GM23248 (cell line): ENCODE measurements at places on chromosomes 6 and 20. TPM values are rescaled to one million over a fixed set of nuclear protein-coding genes. Genes with fewer than 3 reads are reported as not detected.
A peak's percentile ranks its signal among the peaks of the same experiment; 100 is the strongest.

TBC1D32 gene
- 9.0 and 14.2 TPM in 2 replicates for total RNA-seq

- H3K36me3 ChIP-seq = no peaks in the 10 kb centered on the region
- H3K27ac ChIP-seq = peak overlapping the region; percentile 59
- H3K4me1 ChIP-seq = peaks cover 34% of the 10 kb centered on the region
- peak; percentile 81 for DNase-seq
Measured at GRCh38 chr6:44569931-44570385, 182.5 kb downstream of the CDC5L start.

DNA sequence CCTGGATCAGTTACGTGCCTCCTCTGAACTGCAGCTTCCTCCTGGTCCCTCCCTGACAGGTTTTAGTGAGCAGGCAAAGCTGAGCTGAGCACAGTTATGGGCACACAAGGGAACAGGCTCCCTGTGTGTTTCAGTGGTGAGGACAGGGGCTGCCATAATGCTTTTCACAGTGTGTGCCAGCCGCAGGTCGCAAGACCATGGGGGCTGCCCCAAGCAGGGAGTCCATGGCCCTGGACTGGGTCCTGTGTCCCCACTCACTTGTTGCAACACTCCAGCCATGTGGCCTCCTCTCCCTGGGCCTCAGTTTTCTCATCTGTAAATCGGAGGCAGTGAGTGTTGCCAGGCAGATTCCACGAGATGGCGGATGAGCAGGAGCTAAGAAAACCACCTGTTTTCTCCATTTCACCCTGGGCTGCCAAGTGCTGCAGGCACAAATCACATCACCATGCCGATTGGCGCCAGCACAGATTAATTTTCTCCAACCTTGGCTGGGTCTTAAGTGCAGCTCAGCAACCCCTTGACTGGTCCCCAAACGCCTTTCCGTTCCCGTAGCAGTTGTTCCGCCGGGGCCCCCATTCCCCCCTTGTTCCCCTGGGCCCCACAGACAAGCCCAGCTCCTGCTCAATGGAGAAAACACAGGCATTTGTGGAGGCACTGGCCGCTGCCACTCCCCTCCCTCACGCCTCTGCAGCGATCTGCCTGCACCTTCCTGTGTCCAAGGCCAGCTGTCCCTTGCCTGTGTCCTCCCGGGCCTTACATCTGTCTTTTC lies 57.1 kb upstream of the NNAT start:
- peaks cover 41% of the 10 kb centered on the region for H3K27me3 ChIP-seq
- no peaks in the 10 kb centered on the region for H3K36me3 ChIP-seq
- H3K4me1 ChIP-seq = no peaks in the 10 kb centered on the region

MYBL2 gene
- total RNA-seq = 6.1 and 8.1 TPM in 2 replicates

EMILIN3 gene
- total RNA-seq = 0.13 TPM in 1 of 2 replicates, not detected in the other

DNA sequence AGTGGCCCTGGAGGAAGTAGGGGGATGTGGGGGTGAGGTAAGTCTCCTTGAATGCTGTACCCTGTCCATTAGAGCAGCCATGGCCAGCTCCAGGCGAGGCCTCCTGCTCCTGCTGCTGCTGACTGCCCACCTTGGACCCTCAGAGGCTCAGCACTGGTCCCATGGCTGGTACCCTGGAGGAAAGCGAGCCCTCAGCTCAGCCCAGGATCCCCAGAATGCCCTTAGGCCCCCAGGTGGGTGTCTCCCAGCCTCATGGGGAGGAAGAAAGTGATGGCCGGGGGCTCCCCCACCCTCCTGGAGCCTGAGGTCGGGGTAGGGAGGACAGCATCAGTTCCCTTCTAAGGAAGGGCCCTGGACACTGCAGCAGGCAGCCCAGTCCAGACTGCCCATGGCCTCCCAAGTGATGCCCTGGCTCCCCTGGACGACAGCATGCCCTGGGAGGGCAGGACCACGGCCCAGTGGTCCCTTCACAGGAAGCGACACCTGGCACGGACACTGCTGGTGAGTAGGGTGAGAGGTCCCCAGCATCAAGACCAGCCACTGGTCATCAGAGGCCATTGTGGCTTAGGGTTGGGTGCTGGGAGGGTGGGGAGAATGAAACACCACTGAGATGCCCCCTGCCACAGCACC lies 1.0 kb downstream of the GNRH2 start:
- no peak for DNase-seq

- H3K4me3 ChIP-seq = 0 out of 2 replicates have a peak overlapping the region, but pooled peaks have one; percentile 4
- H3K36me3 ChIP-seq = no peaks in the 10 kb centered on the region
- H3K27ac ChIP-seq = peak overlapping the region; percentile 92
- DNase-seq = peak; percentile 94
- H3K4me1 ChIP-seq = peaks cover 34% of the 10 kb centered on the region
Measured at GRCh38 chr20:63686492-63687321, 9.7 kb upstream of the TNFRSF6B start.

DNA sequence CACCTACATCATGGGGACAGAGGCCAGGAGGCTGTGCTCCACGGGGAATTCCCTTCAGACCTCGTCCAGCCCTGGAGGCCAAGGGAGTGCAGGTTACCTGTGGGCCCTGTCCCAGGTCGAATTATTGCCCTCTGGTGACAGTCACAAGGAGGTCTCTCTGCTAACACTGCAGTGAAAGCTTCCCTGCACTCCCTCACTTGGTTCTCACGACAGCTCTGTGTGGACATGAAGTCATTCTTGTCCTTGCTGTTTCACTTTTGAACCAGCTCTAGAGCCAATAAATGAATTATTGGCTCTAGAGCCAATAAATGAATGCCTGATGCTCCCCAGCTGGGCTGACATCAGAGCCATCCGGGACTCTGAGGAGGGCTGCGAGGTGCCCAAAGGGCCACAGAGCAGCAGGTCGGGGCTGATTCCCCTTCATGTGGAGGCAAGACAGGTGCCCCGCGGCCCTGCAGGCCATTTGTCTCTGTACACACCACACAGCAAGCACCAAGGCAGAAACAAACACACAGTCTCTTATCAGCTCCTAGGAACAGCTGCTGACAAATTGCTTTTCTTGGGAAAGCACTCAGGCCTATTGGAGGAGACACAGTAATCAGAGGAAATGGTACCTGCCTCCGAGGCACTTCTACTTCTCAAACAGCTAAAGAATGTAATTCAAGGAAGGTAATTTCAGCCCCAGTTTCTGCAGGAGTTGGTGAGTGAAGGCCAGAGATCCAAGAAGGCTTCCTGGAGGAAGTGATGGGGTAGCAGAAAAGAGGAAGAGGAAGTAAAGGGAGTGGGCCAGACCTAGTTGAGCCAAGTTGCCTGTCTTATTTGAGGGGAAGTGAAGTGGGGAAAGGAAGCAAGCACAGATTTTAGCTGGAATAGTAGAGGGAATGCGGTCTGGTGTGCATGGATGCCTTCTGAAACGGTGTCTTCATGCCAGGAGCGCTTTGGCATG lies 27.5 kb upstream of the TBXT start:
- no peak overlapping the region for H3K27ac ChIP-seq
- H3K36me3 ChIP-seq = no peaks in the 10 kb centered on the region
- DNase-seq = no peak
- no peaks in the 10 kb centered on the region for H3K4me1 ChIP-seq
- no peaks in the 10 kb centered on the region for H3K27me3 ChIP-seq
- no peak overlapping the region for H3K4me3 ChIP-seq

GRCh38 chr6:107965746-107966145 lies 7.7 kb upstream of the SEC63 start:
- H3K36me3 ChIP-seq = no peaks in the 10 kb centered on the region
- H3K4me3 ChIP-seq = no peak overlapping the region
- DNase-seq = peak; percentile 88
- peak overlapping the region; percentile 72 for H3K27ac ChIP-seq
- H3K4me1 ChIP-seq = peaks cover 19% of the 10 kb centered on the region

WFDC10B gene
- not detected in 2 replicates for total RNA-seq

GRCh38 chr6:140434761-140435160 lies 1060.3 kb upstream of the CITED2 start:
- H3K4me1 ChIP-seq = peaks cover 41% of the 10 kb centered on the region
- DNase-seq = peak; percentile 16
- H3K36me3 ChIP-seq = no peaks in the 10 kb centered on the region
- H3K27me3 ChIP-seq = no peaks in the 10 kb centered on the region
- 0 out of 2 replicates have a peak overlapping the region, but pooled peaks have one; percentile 13 for H3K27ac ChIP-seq

SNAP25 gene
- total RNA-seq = not detected in 2 replicates
